ENCODE measurements at places on chromosomes 3 and 15. TPM values are rescaled to one million over a fixed set of nuclear protein-coding genes. Genes with fewer than 3 reads are reported as not detected.

DNA sequence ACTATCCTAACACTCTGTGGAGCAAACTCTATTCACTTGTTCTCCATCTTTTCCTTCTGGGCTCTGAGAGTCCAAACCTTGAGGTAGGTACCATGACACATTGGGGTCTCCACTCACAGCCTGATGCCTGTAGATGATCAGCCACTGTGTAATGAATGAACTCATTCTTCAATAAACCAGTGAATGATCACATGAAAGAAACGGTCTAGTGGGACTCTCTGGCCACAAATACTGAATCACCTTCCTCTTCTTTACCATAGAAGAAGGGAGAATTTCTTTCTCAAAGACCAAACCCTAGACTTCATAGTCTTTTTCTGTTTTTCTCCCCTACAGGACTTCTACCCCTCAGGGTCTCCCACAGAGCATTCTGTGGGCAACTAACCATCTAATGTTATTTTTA lies 20.5 kb upstream of the ABHD2 start:
- DNase-seq, result no peak

Gene OR4F15
- not detected for total RNA-seq

DNA sequence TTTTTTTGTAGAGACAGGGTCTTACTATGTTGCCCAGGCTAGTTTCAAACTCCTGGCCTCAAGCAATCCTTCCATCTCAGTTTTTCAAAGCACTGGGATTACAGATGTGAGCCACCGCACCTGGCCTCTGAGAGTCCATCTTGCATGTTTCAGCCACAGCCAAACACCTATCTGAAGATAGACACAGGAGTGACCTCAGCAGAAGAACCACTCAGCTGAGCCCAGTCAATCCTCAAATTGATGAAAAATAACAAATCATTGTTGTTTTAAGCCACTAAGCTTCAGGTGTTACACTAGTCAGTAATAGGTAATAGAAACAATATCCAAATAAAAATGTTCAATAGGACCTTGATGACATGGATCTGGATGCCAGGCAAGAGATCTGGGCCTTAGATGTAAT lies 38.3 kb upstream of the MITF start:
- DNase-seq, result no peak

DNA sequence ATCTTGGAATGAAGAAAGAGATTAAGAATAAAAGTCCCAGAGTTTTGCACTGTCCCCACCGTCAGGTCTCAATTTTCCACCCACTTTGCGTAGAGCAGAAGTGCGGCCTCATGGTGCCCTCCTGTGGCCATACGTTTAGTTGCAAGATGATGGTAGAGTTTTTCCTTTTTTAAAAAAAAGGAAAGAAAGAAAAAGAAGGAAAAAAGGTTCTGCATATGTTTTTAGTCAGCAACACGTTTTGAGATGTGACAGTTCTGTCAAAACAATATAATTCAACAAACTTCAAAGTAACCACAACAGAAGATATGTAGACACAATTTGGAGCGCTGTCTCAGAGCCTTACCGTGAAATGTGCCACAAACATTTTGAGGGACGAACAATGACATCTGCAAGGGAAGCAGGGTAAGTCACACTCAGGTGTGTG lies 24.6 kb downstream of the EBLN2 start:
- DNase-seq, result peak; percentile 62

GRCh38 chr15:39396979-39397615 lies 183.8 kb upstream of the THBS1 start:
- DNase-seq, result peak; percentile 41

GRCh38 chr3:99503350-99503749 lies 135.0 kb upstream of the COL8A1 start:
- DNase-seq, result no peak

Gene ARID3B
- total RNA-seq, result 14.8 TPM

GRCh38 chr15:62059108-62059815 lies 985 bp downstream of the VPS13C start:
- DNase-seq, result peak; percentile 15

DNA sequence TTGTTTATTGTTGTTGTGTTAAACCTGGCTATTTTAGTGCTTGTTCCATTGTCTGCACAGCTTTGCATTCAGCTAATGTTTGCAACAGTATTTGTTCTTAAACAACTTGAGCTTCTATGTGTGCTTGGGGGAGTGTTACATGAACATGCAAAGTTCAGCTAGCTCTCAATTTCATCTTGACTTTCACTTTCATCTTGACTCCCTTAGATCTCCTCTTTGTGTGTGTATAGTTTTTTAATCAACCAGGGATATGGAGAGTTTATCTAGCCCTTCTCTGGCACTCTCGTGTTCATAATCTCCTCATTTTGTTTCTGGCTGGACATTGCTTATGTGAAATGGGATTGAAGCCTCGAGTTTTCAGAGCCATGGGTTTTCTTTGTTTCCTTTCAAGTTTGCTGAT lies 212.4 kb upstream of the ZBTB20 start:
- no peak for DNase-seq

Gene TMEM212
- total RNA-seq, result not detected

GRCh38 chr15:101206176-101206591 lies 45.7 kb downstream of the CHSY1 start:
- no peak for DNase-seq

DNA sequence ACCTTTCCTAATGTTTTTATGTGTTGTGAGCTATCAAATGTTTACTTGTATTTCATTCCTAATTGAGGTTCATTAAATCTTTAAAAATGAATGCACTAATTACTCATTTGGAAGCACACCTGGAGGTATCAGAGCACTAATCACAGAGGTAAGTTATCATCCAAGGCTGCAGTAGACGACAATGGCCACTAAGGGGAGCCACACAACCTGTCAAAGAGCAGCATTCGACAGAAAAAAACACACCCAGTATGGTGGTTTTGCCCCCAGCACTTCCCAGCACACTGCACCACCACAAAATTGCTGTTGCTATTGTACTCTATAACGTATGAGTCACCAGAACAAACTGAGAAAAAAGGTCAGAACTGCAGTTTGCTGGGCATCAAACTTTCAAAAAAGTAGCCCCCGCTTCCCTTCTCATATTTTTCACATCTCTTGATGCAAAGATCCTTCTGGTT lies 205.9 kb upstream of the IGF1R start:
- peak; percentile 66 for DNase-seq

GRCh38 chr3:76859596-76859995 lies 180.3 kb upstream of the ROBO2 start:
- no peak for DNase-seq

Gene UNC13C
- total RNA-seq, result not detected

DNA sequence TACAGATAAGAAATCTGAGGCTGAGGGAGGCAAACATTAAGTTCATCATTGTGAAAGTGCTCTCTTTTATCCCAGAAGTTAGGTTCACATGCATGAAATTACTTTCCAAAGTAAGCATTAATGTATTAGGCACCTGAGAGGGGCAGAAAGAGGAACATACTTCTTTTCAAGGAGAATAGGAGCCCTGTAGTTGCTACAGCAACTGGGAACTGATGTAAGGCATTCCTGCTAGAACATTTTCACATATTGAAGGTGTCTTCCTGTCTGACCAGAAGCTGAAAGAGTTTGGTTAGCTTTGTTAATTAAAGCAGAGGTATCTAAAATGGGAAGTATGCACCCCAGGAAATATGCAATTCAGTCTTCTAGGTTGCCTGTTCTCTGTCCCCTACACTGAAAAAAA lies 65.5 kb upstream of the ZBTB20 start:
- DNase-seq, result no peak

Gene HIGD2B
- total RNA-seq, result 0.22 TPM

Data from K562 (cell line).